Mammary epithelial cell (primary cell): ENCODE measurements at places on chromosomes 5 and 9. TPM values are rescaled to one million over a fixed set of nuclear protein-coding genes. Genes with fewer than 3 reads are reported as not detected.

OTP gene
- total RNA-seq, result 0.14 and 0.53 TPM in 2 replicates

DBH gene
- total RNA-seq, result not detected in 2 replicates

HEMGN gene
- total RNA-seq, result not detected

TMEM215 gene
- not detected in 2 replicates for total RNA-seq

NEUROG1 gene
- not detected in 2 replicates for total RNA-seq

GABRP gene
- total RNA-seq, result 7.2 TPM

CAMK4 gene
- 9.1 and 9.4 TPM in 2 replicates for total RNA-seq

TRIM14 gene
- total RNA-seq, result 12.6 and 17.6 TPM in 2 replicates
